SJCRH30 (cell line): ENCODE measurements at places on chromosomes 3 and 15. TPM values are rescaled to one million over a fixed set of nuclear protein-coding genes. Genes with fewer than 3 reads are reported as not detected.
A peak's percentile ranks its signal among the peaks of the same experiment; 100 is the strongest.

Gene SI
- not detected in 2 replicates for total RNA-seq

GRCh38 chr3:52528586-52529375, 4.9 kb downstream of the NT5DC2 start:
- no peak for DNase-seq

GRCh38 chr3:191047930-191048329, 151.1 kb upstream of the OSTN start:
- no peak for DNase-seq

DNA sequence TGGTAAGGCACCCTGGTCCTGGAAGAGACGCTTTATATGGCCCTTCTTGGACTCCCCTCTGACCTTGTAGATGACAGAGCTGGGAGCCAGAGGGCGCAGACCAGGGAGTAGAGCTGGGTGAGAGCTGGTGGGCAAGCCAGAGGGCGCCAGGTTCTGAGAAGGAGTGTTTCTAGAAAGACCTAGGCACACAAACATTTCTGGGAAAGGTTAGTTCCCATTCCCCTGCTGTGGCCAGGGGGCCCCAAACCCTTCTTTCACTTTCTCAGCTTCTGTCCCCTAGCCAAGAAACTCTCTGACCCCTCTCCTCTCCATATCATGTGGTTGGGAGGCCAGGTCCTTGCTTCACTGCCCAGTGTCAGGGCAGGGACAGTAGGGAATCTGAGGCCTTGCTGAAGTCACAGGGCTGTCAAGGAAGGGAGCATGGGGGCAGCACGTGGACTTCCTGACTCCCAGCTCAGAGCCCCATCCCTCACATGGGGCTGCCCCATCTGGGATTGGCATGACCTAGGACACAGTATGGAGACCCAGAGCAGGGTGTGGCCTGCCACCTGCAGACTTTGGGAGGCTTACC, 3.6 kb downstream of the HEMK1 start:
- DNase-seq: no peak

- DNase-seq: no peak
Observed at GRCh38 chr15:63202861-63203260, 13.5 kb downstream of the RAB8B start.

Gene GP9
- total RNA-seq: not detected in 2 replicates

DNA sequence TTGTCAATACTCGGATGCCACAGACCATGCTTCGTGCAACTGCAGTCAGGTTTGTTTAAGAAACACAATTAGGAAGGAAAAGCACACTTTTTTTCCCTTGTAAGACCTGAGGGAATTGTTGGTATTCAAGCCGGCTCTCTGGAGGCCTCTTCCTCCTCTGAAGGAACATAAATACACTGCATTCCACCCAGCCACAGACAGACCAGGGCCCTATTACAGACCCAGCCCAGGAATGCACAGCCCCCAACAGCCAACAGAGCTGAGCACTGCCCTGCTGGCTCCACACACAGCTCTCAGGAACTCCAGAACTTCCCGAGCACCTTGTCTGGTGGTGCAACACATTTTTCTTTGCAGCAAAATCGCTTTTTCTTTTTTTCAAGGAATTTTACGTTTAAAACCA, 488.7 kb upstream of the PROK2 start:
- DNase-seq: no peak

Gene RPUSD2
- 17.0 and 19.0 TPM in 2 replicates for total RNA-seq

DNA sequence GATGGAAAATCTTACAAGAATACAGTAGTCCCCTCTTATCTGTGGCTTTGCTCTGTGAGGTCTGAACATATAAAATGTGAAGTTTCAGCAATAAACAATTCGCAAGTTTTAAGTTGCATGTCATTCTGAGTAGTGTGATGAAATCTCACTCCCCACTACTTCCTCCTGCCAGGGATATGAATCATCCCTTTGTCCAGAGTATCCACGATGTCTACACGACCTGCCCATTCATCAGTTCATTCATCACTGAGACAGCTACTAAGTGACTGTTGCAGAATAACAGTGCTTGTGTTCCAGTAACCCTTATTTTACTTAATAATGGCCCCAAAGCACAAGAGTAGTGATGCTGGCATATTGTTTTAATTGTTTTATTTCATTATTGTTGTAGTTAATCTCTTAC, 489.2 kb upstream of the UBE2E2 start:
- no peak for DNase-seq

Gene ITGA11
- total RNA-seq: not detected in 2 replicates

Gene ALDH1A3
- 148 and 154 TPM in 2 replicates for total RNA-seq

Gene GLCE
- 47.1 and 51.2 TPM in 2 replicates for total RNA-seq

DNA sequence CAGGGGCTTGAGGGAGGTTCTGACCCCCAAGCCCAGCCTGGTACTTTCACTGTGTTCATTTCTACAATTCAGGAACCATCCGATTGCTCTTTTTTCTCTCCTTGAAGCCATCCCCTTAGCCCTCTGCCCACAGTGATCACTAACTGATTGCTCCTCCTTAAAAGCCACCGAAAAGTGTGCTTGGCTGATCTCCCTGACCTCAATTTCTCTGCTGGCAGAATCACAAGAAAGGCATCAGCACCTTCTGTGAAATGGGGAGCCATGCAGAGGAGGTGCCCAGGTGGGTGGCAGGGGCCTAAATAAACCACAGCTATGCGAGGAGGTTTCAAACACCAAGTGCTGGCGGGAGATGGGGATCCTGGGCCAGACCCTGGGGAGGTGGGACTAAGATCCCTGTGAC, 56.2 kb downstream of the SRGAP3 start:
- DNase-seq: no peak

GRCh38 chr15:61621146-61621545, 392.0 kb upstream of the RORA start:
- DNase-seq: peak; percentile 48

- DNase-seq: no peak
Observed at GRCh38 chr3:59774634-59775033, 724.8 kb upstream of the CFAP20DC start.

DNA sequence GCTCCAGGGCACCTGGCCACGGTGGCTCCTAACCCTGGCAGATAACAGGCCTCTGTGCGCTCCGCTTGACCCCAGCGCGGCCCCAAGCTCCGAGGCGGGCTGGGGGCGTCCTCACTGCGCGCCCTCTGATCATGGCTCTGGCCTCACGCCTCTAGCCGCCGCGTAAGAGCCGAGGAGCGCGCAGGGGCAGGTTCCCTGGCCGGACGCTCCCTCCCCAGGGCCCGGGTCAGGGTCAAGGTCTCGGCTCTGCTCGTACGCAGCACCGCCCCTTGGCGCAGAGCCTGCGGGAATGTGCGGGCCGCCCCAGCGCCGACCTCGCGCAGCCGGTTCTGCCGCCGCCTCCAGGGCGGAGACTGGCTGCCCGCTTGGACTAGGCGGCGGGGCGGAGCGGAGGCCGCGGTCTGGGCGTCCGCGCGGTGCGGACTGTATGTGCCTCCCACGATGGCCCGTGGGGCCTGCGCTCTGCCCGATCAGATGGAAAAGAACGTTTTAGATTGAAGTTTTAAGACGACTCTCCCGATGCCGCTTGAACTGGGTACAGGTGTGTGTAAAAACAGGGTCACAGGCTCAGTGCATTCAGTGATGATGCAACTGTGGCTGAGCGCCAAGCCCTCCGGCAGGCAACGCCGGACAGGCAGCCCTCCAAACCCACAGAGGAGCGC, 40.8 kb downstream of the CHST14 start:
- no peak for DNase-seq

DNA sequence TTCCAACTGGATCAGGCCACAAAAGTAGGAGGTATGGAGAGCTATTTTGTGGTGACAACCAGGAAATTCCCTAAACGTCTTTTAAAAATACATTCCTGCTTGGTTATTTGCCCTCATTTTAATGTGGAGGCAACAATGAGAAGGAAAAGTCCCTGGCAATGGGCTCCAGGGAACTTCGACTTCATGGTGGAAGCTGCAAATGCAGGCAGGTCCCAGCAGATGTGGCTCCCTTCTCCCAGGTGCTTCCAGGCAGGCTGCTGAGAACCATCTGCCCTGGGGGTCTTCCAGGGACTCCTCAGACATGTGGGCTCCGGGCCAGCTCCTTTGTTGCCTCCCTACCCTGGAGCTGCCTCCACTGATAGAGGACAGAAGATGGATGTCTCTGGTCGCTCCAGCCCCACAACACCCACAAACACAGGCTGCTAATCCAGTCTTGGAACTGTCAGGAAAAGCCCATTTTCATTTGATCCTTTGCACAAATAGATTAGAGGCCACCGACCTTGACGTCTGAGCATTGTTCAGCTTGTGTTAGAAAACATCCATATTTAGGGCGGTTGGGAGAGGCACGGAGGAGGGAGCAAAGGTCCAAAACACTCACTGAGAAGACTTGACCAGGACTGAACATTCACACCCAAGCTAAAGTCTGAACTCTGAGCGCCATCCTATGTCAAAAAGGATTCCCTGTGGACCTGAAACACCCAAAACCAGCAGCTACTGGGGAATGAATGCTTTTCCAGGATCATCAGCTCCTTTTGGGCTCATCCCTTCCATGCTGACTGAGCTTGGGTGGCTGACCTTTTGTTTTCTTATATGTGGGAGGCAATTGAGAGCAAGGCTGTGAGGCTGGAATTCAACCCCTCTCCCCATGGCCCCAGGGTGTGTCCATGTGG, 30.2 kb upstream of the SLCO2A1 start:
- no peak for DNase-seq

Gene TMOD3
- total RNA-seq: 31.2 and 33.1 TPM in 2 replicates

DNA sequence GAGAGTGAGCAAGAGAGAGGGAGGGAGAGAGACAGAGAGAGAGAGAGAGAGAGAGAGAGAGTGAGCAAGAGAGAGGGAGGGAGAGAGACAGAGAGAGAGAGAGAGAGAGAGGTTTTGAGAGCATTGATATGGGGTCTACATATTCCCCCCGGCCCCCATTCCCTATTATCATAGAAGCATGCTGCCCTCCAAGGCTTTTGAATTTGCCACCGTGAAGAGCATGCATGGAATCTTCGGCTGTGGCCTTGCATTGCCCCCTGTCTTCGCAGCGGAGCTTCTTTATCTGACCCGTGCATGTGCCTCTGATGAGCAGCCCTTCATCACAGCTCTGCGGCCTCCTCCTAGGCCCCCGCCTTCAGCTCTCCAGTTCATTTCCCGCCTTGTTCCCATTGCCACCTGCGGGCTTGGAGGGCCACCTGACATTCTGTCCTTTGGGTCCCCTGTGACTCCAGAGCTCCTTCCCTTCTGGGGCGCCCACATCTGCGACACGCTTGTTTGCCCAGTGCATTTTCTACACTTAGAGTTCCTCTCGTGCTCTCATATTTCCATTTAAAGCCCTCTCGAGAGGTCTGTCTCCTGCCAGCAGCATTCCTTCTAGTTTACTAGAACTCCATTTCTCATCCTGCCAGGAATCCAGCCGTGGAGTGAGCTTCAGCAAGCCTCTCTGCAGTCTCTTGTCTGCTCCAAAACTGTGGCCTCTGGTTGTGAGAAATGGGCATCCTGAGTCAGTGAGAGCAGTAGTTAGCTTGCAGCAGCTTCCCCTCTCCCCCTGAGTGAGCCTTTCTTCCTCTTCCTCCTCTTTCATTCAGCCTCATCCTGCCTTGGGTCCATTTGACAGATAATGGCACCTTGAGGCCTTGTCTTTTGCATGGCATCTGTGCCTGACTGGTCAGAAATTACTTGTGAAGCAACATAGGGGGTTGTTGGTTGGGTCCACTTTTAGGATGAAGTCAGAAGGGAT, 25.3 kb downstream of the LPP start:
- no peak for DNase-seq

- DNase-seq: no peak
Observed at GRCh38 chr15:89396723-89397652, 62.4 kb upstream of the POLG start.

GRCh38 chr15:98143116-98143515, 182.6 kb downstream of the ARRDC4 start:
- peak; percentile 46 for DNase-seq

- DNase-seq: no peak
Observed at GRCh38 chr3:132657869-132658747, 1.5 kb downstream of the ACAD11 start.

- DNase-seq: no peak
Observed at GRCh38 chr3:151421938-151422337, 37.4 kb upstream of the P2RY12 start.

Gene BMF
- 6.5 and 6.7 TPM in 2 replicates for total RNA-seq
